ENCODE measurements at places on chromosomes 5 and 9.
A peak's percentile ranks its signal among the peaks of the same experiment; 100 is the strongest.

GRCh38 chr5:7245121-7245651, 150.8 kb upstream of the ADCY2 start:
- no peak for DNase-seq

- DNase-seq = no peak
Measured at GRCh38 chr5:17433406-17433805, 64.6 kb upstream of the TAF11L2 start.

DNA sequence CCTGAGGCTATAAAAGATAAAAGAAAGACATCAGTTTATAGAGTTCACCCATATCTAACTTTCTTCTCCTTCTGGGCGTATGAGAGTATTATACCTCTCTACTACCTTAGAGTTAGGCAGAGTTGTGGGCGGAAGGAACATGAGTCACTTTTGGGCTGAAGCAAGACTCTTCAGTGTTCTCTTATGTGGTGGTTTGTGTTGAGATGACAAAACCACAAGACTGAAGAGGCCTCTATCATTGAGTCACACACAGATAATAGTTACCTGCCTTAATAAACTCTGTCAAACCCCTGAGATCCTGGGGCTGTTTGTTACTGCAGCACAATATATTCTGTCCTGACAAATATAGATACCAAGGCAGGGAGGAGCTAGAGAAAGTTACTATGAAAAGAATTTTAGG, 184.2 kb downstream of the EFNA5 start:
- peak; percentile 75 for DNase-seq

DNA sequence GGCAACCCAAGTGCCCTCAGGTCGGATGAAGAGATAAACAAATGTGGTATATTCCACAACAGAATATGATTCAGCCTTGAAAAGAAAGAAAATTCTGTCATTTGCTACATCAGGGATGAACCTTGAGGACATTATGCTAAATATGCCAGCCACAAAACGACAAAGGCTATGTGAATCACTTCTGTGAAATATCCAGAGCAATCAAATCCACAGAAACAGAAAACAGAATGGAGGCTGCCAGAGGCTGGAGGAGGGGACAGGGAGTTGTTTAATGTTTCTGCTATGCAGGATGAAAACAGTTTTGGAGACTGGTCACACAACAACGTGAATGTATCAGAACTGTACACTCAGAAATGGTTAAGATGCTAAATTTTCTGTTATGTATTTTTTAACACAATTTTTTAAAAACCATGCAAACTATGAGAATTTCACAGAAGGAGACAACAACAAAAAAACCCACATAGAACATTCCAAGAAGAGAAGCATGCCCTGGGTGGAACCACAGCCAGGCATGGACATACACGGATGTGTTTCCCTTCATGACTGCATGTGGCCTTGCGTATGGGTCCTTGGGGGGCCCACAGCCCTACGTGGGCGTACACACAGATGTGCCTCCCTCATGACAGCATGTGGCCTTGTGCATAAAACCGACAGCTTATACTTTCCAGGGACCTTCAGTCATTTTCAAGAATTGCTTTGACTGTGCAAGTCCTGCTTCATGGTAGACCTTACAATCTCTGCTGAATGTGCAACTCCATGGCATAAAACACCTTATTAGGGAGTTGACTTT, 146.7 kb downstream of the ROR2 start:
- peak; percentile 42 for DNase-seq

- DNase-seq = no peak
Measured at GRCh38 chr9:116855881-116856662, 169.0 kb downstream of the TRIM32 start.

- DNase-seq = no peak
Measured at GRCh38 chr9:79371948-79372555, 199.7 kb upstream of the TLE4 start.

DNA sequence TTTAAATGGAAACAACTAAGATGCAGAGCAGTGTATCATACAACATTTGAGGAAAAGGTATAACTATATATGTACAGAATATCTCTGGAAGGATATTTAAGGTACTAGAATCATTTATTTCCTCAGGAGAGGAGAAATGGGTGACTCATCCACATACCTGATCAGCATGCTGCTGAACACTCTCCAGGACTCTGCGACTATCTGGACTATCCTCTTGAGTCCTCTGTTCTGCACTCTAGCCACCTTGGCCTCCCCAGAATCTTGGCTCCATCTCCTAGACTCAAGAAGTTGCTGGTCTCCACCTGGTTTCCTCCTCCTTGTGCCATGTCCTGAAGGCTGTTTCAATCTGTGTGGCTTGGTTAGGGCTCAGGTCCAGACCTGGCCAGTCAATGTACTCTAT, 8.8 kb upstream of the PRDM6 start:
- DNase-seq = no peak

DNA sequence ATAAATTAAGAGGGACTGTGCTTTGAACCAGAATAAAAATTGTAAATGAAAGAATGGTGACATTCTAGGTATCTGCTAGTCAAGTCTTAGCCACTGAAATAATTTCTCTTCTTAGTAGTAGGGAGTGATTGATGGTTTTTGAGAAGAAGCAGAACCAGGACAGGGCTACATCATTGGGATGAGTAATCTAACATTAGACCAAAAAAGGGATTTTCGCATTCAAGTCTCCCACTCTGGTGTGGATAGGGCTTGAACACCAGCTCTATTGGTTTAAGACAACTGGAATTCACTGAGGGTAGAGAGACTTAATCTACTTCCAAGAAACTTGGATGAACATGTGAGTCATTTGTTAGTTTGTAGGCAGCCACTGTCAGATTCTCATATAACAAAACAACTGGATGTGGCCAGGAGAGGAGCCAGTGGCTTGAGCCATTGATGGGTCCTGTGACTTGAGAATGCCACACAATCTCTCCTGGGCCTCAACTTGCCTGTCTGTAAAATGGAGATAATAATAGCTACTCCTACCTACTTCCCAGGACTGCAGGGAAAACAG, 16.6 kb downstream of the FAT2 start:
- no peak for DNase-seq

DNA sequence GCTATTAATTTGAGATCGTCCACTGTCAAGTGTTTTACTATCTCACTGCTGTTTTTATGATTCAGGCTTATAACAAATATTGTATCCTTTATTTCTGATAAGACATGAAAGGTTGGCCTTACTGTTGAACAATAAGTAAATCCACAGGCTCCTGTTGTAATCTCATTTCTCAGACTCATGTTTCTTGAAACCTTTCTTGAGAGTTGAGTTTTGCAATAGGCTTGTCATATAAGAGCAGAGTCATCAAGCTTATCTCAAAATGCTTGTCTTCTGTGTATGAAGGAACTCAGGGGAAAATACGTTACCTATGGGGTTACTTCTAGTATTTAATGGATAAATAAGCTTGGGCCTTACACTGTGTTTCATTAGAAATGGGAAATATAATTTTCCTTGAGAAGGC, 9.2 kb upstream of the TLX3 start:
- DNase-seq = no peak

DNA sequence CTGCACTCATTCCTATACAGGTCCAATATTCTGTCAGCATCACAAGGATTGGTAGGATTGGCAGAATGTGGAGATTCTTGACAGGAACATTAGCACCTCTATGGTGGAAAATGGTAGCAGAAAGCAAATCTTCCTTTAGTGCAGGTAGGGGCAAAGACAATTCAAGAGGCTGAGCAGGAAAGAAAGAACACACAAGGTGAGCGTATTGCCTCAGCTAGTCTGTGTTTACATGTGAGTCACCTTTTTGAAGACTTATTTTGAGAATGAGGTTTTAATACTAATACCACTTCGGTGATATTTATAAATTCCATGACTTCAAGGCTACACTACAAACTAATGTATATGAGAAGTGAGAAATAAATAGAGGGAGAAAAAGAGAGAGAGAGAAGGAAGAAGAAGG, 717.0 kb downstream of the BRINP1 start:
- no peak for DNase-seq

GRCh38 chr5:142640316-142641005, 45.4 kb downstream of the FGF1 start:
- no peak for DNase-seq

GRCh38 chr5:138640646-138641254, 65.5 kb upstream of the HSPA9 start:
- no peak for DNase-seq

- DNase-seq = peak; percentile 85
Measured at GRCh38 chr5:100904259-100904861, 1.3 kb upstream of the ST8SIA4 start.

DNA sequence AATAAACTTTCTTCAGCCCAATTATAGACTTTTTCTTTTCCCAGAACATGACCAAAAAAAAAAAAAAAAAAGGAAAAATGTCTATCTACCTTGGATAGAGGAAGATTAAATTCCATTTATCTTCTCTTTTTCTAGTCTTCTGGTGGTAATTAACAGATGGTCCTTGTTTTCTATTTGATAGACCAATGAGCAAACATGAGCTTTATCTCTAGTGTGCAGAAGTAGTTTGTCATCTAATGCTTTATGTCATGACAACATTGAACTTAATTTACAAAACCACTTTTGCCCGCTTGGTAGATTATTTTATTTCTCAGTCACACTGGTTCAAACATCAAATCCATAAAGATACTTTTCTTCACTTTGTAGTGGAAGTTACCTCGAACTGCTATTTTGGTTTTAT, 69.5 kb upstream of the ELL2 start:
- DNase-seq = no peak

GRCh38 chr5:172849606-172850453, 15.8 kb downstream of the ERGIC1 start:
- no peak for DNase-seq

- no peak for DNase-seq
Measured at GRCh38 chr5:9054821-9055589, 490.9 kb downstream of the SEMA5A start.

GRCh38 chr9:94937214-94937903, 210.9 kb downstream of the AOPEP start:
- no peak for DNase-seq
